ENCODE measurements at places on chromosomes 16 and 17. TPM values are rescaled to one million over a fixed set of nuclear protein-coding genes. Genes with fewer than 3 reads are reported as not detected.

Gene HCRT
- not detected for total RNA-seq

Gene SLC35G6
- not detected for total RNA-seq

Gene ABCC12
- not detected for total RNA-seq

Gene TAC4
- not detected for total RNA-seq

Gene KCTD13
- 24.2 TPM for total RNA-seq

Gene NUP85
- 98.3 TPM for total RNA-seq

Gene TNP2
- total RNA-seq: not detected
